ENCODE measurements at places on chromosomes 2 and 18.

- DNase-seq, result no peak
Measured at GRCh38 chr2:171822525-171823322, 71.3 kb downstream of the SLC25A12 start.

GRCh38 chr2:199100326-199101110, 357.2 kb downstream of the SATB2 start:
- DNase-seq, result no peak

GRCh38 chr2:223121283-223121682, 69.3 kb downstream of the KCNE4 start:
- DNase-seq, result no peak

- no peak for DNase-seq
Measured at GRCh38 chr2:109582928-109583895, 30.6 kb downstream of the SEPTIN10 start.

GRCh38 chr18:2223849-2224248, 347.5 kb downstream of the METTL4 start:
- DNase-seq, result peak; percentile 29

DNA sequence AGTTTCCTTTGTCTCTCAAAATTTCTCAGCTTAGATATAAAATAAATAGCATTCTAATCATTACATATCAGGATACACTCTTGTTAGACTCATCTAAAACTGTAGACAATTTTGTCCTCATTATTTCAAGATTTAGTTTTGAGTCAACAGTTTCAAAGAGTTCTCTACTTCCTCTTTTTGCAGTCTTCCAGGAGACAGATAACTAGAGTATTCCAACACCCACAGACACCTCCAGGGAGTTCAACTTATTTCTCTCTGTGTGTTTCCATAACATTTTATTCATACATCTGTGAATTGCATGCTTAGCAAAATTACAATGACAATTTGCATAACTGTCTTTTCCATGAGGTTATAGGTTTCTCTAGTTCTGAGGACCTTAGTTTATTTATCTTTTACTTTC, 166.6 kb upstream of the HNMT start:
- DNase-seq, result no peak

DNA sequence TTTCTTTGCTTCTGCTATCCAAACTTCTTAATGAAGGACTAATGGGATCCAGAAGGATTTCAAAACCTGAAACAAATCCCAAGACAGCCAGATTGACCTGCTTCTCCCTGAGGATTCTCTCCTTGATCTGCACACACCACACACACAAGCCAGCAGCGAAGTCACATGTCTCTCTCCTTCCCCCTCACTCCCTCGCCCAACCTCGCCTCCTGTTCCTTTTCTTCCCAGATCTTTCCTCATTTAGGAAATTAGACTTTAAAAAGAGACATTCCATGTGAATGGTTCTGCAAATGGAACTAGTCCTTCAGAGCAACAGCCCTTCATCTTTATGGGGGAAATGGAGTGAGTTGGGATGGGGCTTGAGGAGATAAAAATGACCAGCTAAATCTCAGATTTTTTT, 639.1 kb upstream of the SETBP1 start:
- no peak for DNase-seq

- DNase-seq, result peak; percentile 49
Measured at GRCh38 chr18:3481696-3482210, 31.8 kb downstream of the TGIF1 start.

- no peak for DNase-seq
Measured at GRCh38 chr18:30328839-30329238, 713.7 kb downstream of the DSC3 start.

DNA sequence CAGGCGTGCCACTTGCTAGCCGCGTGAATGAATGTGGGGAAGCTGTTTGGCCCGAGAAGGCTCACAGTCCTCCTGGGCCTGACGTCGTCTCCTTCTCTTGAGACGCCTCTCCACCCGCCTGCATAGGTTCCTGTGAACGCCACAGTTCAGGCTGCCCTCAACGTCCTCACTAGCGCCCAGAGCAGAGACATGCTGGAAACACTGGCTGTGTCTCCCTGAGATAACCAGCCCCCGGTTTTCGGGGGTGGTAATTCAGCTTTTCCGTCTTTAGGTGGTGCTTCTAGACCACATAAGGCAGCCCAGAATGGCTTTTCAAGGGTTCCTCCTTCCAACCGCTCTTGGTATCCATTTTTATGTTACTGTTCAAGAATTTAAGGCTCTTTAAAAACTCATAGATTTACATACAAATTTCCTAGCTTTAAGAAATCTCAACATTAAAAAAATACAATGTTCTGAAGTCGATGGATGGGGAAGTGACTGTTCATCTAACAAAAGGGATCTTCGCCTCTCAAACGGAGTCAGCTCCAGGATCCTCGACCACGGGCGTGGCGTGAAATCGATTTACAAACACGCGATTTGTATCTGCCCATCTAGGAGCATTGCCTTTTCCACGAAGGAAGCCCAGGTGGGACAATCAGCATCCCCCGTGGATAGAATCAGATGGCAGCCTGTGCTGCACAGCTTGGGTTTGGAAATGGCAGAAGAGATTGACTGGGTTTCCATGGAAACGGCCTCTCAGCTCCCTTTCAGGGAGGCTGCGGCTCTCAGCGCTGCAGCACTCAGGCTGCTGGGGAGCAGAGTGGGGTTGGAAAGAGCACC, 110.6 kb upstream of the PXDN start:
- DNase-seq, result peak; percentile 94

DNA sequence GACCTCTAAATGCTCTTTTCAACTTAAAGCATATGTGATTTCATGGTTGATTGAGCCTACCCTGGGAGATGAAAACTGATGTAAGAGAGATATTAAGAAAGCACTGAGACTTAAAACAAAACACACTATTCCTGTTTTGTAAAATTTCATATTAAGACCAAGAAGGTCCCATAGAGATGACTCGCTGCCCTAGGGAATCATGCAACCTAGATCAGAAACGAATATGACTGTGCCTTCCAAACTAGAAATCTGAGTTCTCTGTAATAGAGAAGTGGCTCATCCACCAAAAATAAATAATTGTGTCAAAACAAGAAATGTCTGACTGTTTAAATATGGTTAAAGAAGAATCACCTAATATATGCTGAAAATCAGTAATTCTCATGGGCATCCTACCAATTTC, 776.8 kb upstream of the SOX11 start:
- no peak for DNase-seq

GRCh38 chr18:13633700-13634099, 92.7 kb downstream of the FAM210A start:
- DNase-seq, result no peak

DNA sequence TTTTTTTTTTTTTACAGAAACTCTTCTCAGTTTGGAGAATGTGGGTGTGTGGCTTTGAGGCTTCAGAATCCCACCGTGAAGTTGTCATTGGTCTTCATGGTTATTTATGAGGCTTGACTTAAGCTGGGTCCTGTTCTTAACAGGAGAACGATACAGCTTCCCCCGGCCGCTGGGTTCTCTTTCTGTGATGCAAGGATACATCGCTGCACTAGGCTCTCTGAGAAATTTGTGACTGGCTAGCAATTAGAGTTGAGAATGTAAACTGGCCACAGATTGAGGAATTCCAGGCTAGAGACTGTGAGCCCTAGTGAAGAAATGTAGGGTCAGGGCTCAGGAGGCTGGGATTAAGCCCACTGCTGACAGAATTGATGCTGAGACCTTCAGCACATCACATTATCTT, 29.8 kb downstream of the MGAT5 start:
- DNase-seq, result no peak

GRCh38 chr18:25229920-25230319, 122.0 kb downstream of the ZNF521 start:
- DNase-seq, result no peak

DNA sequence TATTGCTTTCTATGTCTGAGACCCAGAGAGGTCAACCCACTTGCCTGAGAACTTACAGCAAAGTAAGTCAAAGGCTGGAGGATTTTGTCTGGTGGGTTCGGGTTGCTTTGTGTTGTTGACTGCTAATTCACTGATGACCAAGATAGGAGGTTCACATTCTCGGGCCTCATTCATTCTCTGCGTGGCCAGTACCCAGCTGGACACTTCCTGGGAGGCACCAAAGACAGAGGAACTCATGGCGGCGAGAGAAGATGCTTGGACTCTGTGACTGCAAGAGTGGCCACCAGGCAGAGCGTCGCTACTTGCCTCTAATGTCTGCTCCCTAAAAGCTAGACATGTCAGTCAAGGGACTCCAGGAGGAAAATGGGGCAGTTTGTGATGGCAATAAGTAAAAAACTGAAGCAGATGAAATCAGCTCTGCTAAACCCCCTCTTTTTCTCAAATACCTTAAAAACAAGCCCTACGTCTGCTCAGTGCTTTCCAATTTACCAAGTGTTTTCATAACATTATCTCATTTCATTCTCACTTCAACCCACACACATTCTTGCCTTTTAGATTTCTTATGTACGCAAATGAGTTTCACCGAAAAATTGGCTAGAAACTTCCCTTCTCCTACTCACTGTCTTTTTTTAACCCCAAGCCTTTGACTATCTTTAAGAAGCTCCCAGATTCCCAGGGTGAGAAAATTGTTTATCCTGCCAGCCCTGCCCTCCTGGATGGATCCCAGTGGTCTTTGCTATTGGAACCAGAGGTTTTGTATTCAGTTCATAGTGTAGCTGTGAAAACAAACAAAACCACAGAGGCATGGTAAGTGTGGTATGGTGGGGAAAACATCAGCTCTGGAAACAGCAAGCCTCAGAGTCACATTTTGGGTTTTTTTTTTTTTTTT, 4.9 kb upstream of the LBH start:
- no peak for DNase-seq

GRCh38 chr2:122145856-122146255, 390.4 kb downstream of the TSN start:
- peak; percentile 12 for DNase-seq
